ENCODE measurements at places on chromosomes 11 and 22. TPM values are rescaled to one million over a fixed set of nuclear protein-coding genes. Genes with fewer than 3 reads are reported as not detected.

DNA sequence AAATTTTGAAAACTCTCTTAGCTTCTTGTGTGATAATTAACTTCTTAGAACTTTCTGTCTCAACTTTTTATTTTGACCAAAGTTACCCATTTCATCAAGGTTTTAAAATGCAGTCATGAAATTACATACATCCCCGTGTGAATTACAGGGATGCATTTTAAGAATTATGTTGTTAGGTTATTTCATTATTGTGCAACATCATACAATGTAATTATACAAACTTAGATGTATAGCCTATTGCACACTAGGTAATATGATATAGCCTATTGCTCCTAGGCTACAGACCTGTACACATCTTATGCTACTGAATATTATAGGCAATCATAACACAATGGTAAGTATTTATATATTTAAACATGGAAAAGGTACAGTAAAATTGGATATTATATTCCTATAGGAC lies 228.1 kb upstream of the C11orf87 start:
- H3K4me1 ChIP-seq = no peaks in the 10 kb centered on the region
- no peaks in the 10 kb centered on the region for H3K36me3 ChIP-seq
- no peak overlapping the region for H3K27ac ChIP-seq

- H3K4me1 ChIP-seq = peaks cover 14% of the 10 kb centered on the region
- H3K36me3 ChIP-seq = no peaks in the 10 kb centered on the region
- H3K4me3 ChIP-seq = no peak overlapping the region
Observed at GRCh38 chr11:110366291-110366690, 63.5 kb upstream of the FDX1 start.

The TTLL8 gene
- total RNA-seq = not detected

The GGTLC3 gene
- not detected for total RNA-seq

DNA sequence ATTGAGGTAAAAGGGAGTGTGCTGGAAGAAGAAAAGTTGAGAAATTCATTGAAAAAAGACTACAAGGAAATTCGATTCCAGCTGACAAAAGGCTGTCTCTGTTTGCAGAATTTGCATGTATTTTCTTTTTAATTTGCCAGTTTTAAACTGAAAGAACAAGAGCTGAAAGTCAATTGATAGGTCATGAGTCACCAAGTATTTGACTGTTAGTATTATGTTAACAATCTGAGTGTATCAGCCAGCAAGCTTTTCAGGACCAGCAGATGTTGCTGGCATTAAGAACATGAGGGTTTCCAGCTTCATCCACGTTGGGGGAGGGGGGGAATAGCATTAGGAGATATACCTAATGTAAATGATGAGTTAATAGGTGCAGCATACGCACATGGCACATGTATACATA lies 726.7 kb downstream of the METTL15 start:
- H3K27ac ChIP-seq = no peak overlapping the region
- H3K4me1 ChIP-seq = no peaks in the 10 kb centered on the region
- H3K36me3 ChIP-seq = no peaks in the 10 kb centered on the region

DNA sequence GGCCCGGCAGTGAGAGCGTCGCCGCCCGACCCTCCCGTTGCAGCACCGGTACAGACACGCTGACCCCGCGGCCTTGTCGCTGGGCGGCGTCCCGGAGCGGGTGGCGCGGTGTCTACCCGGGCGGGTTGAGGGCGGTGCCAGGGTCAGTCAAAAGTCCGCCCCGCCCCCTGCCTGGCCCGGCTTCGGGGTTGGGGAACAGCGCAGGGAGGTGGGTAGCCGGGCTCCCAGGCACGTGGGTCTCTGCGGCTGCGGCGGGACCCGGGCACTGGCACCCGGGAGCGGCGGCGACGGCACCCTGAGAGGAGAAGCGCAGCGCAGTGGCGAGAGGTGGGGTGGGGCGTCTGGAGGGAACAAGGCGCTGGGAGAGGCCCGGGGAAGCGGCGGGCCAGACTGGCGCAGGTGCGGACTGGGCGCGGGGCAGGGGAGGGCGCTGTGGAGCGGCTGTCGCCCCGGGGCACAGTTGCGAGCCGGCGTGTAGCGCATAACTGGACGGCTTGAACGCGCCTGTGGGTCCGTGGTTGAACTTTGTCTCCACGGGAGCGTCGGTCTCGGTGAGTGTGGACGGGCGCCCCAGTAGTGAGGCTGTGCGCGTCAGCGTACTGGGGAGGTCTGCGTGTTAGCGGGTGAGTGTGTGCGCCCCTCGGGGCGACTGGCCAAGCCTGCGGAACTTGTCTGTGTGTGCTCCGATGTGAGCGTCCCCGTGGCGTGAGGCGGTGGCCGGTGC lies at the start of gene P2RY2:
Gene P2RY2 (plus strand): TSS at position 176 of the 724 bp plus-strand sequence. CDS start 15,879 bp downstream, outside the sequence.
- H3K4me3 ChIP-seq = peak within 1 kb of the TSS; percentile 71
- H3K36me3 ChIP-seq = no peaks in the 10 kb centered on the region
- no peak within 1 kb of the TSS for H3K27ac ChIP-seq
- H3K27me3 ChIP-seq = peaks cover 43% of the 10 kb centered on the region
- peaks cover 6% of the 10 kb centered on the region for H3K4me1 ChIP-seq

DNA sequence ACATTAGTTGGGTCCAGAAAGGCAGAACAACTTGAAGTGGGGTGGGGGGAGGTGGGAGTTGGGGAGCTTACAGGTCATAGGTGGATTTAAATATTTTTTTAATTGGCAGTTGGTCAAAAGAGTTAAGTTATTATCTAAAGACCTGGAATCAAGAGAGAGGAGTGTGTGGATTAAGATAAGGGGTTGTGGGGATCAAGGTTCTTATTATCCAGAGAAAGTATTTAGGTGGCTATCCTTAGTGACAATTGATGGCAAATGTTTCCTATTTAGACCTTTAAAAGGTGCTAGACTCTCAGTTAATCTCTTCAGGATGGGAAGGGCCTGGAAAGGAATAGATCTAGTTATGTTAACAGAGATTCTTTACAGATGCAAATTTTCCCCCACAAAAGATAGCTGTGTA lies 120.7 kb upstream of the OR9Q1 start:
- no peaks in the 10 kb centered on the region for H3K36me3 ChIP-seq
- H3K4me1 ChIP-seq = peaks cover 6% of the 10 kb centered on the region
- DNase-seq = no peak
- peaks cover 3% of the 10 kb centered on the region for H3K27me3 ChIP-seq

The LAYN gene
- 6.4 TPM for total RNA-seq

- DNase-seq = no peak
- no peak overlapping the region for H3K4me3 ChIP-seq
- peaks cover 1% of the 10 kb centered on the region for H3K27me3 ChIP-seq
- H3K27ac ChIP-seq = peak overlapping the region; percentile 64
- H3K4me1 ChIP-seq = peaks cover 18% of the 10 kb centered on the region
Observed at GRCh38 chr11:19027829-19028595, 32.5 kb downstream of the MRGPRX2 start.

GRCh38 chr11:17601256-17601671 lies 54.2 kb downstream of the OTOG start:
- no peaks in the 10 kb centered on the region for H3K27me3 ChIP-seq
- H3K4me3 ChIP-seq = peak overlapping the region; percentile 57
- H3K27ac ChIP-seq = peak overlapping the region; percentile 79
- peaks cover 8% of the 10 kb centered on the region for H3K4me1 ChIP-seq

DNA sequence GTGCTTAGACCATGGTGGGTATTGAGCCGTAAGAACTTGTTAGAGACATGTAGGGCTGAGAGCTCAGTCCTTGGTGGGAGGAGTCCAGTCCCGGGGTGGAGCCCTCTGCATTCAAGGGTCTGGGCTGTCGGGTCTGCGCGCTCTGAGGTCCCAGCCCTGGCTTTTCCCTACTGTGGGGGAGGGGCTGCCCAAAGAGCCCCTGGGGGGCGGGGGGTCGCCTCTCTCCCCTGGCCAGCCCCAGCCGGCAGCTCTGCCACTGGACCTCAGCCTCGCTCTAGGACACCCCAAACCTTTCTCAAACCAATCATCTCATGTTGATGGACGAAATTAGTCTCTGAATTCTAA lies 1006.4 kb downstream of the BRD1 start:
- no peaks in the 10 kb centered on the region for H3K36me3 ChIP-seq
- H3K27me3 ChIP-seq = no peaks in the 10 kb centered on the region

GRCh38 chr11:17730137-17730536 lies 4.4 kb upstream of the KCNC1 start:
- no peak overlapping the region for H3K4me3 ChIP-seq
- peaks cover 54% of the 10 kb centered on the region for H3K27me3 ChIP-seq
- H3K36me3 ChIP-seq = no peaks in the 10 kb centered on the region
- DNase-seq = no peak
- H3K4me1 ChIP-seq = peaks cover 4% of the 10 kb centered on the region

DNA sequence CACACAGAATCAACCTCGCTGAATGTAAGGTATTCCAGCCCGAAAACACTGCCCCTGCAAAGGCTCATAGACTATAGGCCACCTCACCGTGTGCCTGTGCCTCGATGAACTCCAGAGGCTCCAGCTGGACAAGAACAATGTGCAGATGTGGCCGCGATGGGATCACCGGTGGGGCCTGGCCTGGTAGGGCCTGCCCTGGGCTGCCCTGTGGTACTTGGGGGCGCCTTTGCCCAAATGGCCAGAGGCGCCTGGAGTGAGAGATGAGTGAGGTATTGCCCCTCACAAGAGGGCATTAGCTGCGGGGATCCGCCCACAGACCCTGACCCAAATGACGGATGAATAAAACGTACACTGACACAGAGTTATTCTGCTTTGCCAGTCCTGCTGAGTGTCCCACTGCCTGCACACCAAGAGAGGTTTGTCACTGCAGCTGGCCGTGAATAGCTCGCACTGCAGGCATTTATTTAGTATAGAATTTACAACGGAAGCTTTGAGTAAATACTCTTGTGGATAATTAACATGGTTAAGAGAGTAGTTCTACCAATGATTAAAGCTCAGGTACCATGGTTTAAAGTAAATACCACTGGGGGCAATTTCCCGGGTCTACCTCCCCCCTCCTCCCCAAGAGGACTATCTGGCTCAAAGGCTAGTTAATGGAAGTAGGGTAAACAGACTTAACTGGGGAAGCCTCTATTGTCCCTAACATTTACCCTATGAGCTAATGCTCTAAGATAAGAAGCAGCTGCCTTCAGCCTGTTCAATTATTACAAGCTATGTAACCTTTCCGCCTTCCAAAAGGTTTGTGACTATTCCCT lies 101.1 kb upstream of the IGLL5 start:
- H3K4me1 ChIP-seq = peaks cover 4% of the 10 kb centered on the region
- H3K27me3 ChIP-seq = peaks cover 31% of the 10 kb centered on the region
- DNase-seq = no peak
- H3K27ac ChIP-seq = no peak overlapping the region
- no peaks in the 10 kb centered on the region for H3K36me3 ChIP-seq

The OR8J1 gene
- not detected for total RNA-seq

DNA sequence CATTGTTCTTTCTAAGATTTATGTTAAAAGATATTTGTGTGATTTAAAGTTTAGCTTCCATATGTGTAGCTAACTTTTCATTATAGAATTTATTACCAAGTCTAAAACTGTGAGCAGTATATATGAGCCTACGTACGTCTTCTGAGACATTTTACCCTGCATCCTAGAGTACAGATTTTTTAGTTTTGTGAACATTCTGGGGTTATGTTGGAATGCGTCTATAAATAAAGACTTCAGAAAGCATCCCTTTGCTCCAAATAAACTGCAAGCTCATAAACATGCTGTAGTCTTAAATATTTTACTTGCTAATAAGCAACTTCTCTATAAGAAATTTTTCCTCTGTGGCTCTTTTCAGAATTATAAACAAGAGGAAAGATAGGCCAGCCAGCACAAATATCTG lies 236.5 kb downstream of the DDX10 start:
- H3K36me3 ChIP-seq = peaks cover 16% of the 10 kb centered on the region
- no peak overlapping the region for H3K4me3 ChIP-seq
- H3K27ac ChIP-seq = no peak overlapping the region
- no peak for DNase-seq
- no peaks in the 10 kb centered on the region for H3K27me3 ChIP-seq

The HBG1 gene
- not detected for total RNA-seq

- H3K27ac ChIP-seq = peak overlapping the region; percentile 96
- peaks cover 57% of the 10 kb centered on the region for H3K4me1 ChIP-seq
- H3K4me3 ChIP-seq = peak overlapping the region; percentile 79
- peak; percentile 87 for DNase-seq
- peaks cover 3% of the 10 kb centered on the region for H3K36me3 ChIP-seq
- H3K27me3 ChIP-seq = no peaks in the 10 kb centered on the region
Observed at GRCh38 chr11:326842-327580, 6.4 kb upstream of the IFITM3 start.

DNA sequence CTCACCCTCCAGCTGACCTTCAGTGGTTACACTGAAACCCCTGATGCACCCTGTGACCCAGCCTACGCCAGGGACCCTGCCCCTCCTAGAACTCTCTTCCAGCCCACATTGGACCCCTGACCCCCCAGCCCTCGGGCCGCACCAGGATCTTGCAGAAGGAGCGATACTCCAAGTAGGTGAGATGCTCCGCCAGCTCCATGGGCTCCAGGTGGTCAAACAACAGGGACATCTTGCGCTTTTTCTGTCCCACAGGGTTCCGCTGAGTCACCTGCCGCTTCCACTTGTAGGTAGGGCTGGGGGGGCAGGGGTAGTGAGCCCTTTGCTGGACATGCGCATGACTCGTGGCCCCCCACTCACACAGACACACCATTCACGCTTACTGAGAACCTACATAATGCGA lies 4.1 kb downstream of the RASGRP2 start:
- H3K36me3 ChIP-seq = peaks cover 34% of the 10 kb centered on the region
- H3K27me3 ChIP-seq = no peaks in the 10 kb centered on the region
- H3K27ac ChIP-seq = no peak overlapping the region
- no peak overlapping the region for H3K4me3 ChIP-seq
- H3K4me1 ChIP-seq = peaks cover 19% of the 10 kb centered on the region
- DNase-seq = no peak

DNA sequence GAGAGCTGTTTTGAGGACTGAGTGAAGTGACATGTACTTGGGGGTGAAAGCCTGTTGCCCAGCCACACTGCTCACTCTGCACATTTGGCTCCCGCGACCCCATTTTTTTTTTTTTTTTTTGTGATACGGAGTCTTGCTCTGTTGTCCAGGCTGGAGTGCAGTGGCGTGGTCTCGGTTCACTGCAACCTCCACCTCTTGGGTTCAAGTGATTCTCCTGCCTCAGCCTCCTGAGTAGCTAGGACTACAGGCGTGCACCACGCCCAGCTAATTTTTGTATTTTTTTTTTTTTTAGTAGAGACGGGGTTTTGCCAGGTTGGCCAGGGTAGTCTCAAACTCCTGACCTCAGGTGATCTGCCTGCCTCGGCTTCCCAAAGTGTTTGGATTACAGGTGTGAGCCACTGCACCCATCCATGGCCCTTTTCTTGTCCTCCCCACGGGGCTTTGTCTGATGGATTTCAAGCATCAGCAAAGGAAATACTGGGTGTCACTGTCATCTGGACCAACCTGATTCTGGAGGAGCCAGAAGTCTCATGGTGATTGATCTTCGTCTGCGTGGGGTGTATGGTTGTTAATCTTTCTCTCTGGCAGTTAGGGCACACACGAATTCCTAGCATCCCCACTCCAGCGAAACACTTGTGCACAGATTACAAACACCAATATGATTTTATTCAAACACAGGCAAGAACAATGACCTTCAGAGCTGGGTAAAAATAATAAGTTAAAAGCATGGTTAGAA lies 3.4 kb upstream of the UCP3 start:
- no peaks in the 10 kb centered on the region for H3K27me3 ChIP-seq
- peaks cover 17% of the 10 kb centered on the region for H3K36me3 ChIP-seq
- H3K4me1 ChIP-seq = peaks cover 78% of the 10 kb centered on the region
- peak overlapping the region; percentile 95 for H3K27ac ChIP-seq
- peak overlapping the region; percentile 53 for H3K4me3 ChIP-seq

The ZP1 gene
- total RNA-seq = not detected

The OR51V1 gene
- not detected for total RNA-seq

The PAMR1 gene
- total RNA-seq = not detected

- peak; percentile 97 for DNase-seq
- no peaks in the 10 kb centered on the region for H3K27me3 ChIP-seq
- H3K4me3 ChIP-seq = peak overlapping the region; percentile 66
- peak overlapping the region; percentile 91 for H3K27ac ChIP-seq
- H3K36me3 ChIP-seq = peaks cover 2% of the 10 kb centered on the region
- peaks cover 23% of the 10 kb centered on the region for H3K4me1 ChIP-seq
Observed at GRCh38 chr22:49936018-49936972, 17.9 kb downstream of the CRELD2 start.

The OR51E1 gene
- not detected for total RNA-seq

The CEND1 gene
- total RNA-seq = 3.8 TPM
